Suprapubic skin (tissue), 4 donors: ENCODE measurements at places on chromosomes 2 and 18.
A peak's percentile ranks its signal among the peaks of the same experiment; 100 is the strongest.

DNA sequence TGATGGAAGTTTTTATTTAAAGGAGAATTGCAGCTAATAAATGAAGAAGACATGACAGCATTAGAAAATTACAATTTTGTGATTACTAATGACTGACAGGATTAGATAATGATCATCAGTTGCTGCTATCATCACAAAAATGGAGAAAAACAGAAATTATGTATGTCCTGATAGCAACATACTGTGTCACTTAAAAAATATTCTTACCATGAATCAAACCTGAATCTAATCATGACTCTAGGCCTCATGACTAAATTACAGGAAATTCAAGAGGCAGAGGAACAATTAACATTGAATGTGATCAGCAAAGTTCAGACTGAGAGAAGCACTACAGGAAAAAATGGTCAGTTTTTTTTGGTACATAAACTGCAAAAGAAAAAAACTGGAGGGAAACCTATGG, 147.8 kb downstream of the PMAIP1 start:
- DNase-seq, result no peak

GRCh38 chr2:238466243-238466756, 39.6 kb downstream of the ASB1 start:
- peak; percentile 49 for DNase-seq

DNA sequence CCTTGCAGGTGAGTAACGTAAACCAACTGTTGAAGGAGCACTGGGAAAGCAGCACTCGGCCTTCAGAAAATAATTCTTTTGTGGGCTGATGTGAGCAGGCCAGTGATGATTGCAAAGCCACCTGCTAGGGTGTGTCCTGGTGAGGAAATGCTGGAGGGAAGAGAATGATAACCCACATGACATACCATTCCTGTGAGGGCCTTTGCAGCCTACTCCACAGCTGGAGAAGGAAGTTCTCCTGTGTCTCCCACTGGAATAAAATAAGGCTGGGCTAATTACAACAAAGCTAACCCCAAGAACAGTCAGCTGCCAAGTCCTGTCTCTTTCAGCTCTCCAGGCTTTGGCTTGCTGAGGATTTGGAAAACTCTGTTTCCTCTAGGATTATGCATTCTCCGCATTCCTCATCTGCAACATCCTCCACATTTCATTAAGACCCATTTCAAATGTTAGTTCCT, 16.7 kb upstream of the DSG1 start:
- no peak for DNase-seq

DNA sequence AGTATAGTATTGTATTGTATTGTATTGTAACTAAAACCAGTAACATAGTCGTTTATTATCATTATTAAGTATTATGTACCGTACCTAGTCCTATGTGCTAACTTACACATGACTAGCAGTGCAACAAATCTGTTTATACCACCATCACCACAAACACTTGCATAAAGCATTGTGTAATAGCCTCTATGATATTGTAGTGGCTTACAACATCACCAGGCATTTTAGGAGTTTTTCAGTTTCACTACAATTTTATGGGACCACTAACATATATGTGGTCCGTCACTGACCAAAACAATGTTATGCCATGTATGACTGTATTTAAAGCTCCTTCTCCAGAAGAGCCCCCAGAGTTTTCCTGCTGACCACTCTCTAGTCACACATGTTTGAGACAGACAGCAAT, 306.2 kb downstream of the SETBP1 start:
- DNase-seq, result no peak

- no peak for DNase-seq
Observed at GRCh38 chr2:28201671-28202180, 190.9 kb upstream of the FOSL2 start.
